ENCODE measurements at places on chromosomes 12 and 14.

DNA sequence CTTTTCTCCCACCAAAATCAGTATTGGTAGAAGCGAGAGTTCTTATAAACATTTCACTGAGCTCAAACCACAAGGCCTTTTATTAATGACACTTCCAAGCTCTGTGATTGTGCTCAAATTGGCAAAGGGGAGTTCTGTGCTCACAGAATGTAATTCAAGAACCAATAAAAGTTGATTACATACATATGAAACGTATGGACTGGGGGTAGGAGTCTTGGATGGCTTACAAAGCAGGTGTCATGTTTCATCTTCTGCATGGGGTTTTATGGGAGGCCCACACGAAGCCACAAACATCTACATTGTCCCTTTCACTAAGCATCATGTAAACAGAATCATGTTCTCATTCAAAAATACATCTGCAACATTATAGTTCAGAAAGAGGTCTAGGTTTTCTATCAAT is 828.3 kb downstream of the VRK1 start:
- H3K4me3 ChIP-seq = no peak overlapping the region
- no peaks in the 10 kb centered on the region for H3K36me3 ChIP-seq
- H3K27me3 ChIP-seq = no peaks in the 10 kb centered on the region
- no peak overlapping the region for H3K27ac ChIP-seq

DNA sequence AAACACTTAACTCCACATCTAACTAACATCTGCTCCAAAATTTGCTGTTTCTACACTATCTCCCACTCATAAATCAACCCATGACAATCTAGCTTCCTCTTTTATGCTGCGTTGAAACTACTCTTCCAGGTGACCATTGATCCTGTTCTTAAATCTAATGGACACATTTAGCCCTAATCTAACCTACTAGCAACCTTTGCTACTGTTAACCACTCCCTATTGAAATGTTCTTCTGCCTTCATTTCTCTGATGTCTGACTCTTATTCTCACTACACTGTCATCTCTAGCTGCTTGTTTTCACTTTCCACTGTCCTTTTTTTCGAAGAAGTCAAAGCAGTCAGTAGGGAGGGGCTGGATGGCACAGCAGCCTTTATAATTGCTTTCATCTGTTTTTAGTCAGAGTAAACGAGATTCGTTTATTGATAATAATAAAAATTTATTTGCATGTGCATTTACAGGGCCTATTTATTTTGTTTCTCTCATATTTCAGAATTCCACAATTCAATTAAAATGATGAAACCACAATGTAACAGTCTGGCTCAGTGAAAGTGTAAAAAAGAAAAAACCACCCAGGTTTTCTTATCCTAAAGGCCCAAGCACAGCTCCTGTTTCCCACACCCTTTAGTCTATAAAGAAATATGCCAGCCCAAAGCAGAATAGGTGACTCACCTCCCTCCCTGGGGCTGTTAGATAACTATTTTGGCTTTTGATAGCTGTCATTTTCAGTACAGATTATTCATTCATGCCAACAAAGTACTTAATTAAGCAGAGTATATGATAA is 44.9 kb downstream of the ATP2B1 start:
- H3K4me1 ChIP-seq = peaks cover 52% of the 10 kb centered on the region
- H3K4me3 ChIP-seq = peak overlapping the region; percentile 61
- no peaks in the 10 kb centered on the region for H3K27me3 ChIP-seq
- H3K36me3 ChIP-seq = peaks cover 2% of the 10 kb centered on the region

- H3K27me3 ChIP-seq = no peaks in the 10 kb centered on the region
- no peak overlapping the region for H3K27ac ChIP-seq
- H3K4me1 ChIP-seq = no peaks in the 10 kb centered on the region
- no peak for DNase-seq
Observed at GRCh38 chr14:65356327-65356836, 56.1 kb upstream of the FUT8 start.

GRCh38 chr14:89425931-89426330 is 8.9 kb upstream of the FOXN3 start:
- no peaks in the 10 kb centered on the region for H3K36me3 ChIP-seq
- H3K4me1 ChIP-seq = peaks cover 28% of the 10 kb centered on the region
- no peaks in the 10 kb centered on the region for H3K27me3 ChIP-seq
- DNase-seq = no peak

DNA sequence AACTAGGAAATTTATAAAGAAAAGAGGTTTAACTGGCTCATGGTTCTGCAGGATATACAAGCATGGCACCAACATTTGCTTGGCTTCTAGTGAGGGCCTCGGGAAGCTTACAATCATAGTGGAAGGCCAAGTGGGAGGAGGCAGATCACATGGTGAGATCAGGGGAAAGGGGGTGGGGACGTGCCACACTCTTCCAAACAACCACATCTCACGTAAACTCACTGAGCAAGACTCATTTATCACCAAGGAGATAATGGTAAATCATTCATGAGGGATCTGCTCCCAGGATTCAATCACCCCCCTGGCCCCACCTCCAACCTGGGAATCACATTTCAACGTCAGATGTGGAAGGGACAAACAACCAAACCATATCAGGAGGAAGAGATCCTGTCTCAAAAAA is 35.8 kb downstream of the NUMB start:
- no peak for DNase-seq
- no peaks in the 10 kb centered on the region for H3K4me1 ChIP-seq
- H3K27ac ChIP-seq = no peak overlapping the region

DNA sequence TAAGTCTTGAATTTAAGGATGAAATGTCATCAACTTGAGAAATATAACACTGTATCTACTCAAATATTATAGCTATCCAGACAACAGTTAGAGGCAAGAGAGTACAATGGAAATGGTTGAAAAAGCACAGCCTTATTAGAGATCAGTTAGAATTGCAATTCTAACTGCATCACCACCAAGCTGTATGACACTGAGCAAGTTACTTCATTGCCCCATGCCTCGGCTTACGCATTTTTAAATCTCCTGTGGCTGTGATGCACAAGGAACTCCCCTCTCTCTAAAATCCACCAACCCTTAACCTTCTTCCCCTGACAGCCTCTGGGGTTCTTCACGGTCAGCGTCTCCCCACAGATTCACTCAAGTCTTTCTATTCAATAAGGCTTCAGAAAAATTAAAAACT is 75.1 kb downstream of the MED13L start:
- no peak for DNase-seq
- H3K27me3 ChIP-seq = no peaks in the 10 kb centered on the region
- no peak overlapping the region for H3K4me3 ChIP-seq
- H3K36me3 ChIP-seq = no peaks in the 10 kb centered on the region
- no peaks in the 10 kb centered on the region for H3K4me1 ChIP-seq

GRCh38 chr14:71482671-71483070 is 449.6 kb upstream of the RGS6 start:
- H3K4me3 ChIP-seq = no peak overlapping the region
- peaks cover 4% of the 10 kb centered on the region for H3K36me3 ChIP-seq
- H3K4me1 ChIP-seq = peaks cover 4% of the 10 kb centered on the region
- no peak overlapping the region for H3K27ac ChIP-seq

DNA sequence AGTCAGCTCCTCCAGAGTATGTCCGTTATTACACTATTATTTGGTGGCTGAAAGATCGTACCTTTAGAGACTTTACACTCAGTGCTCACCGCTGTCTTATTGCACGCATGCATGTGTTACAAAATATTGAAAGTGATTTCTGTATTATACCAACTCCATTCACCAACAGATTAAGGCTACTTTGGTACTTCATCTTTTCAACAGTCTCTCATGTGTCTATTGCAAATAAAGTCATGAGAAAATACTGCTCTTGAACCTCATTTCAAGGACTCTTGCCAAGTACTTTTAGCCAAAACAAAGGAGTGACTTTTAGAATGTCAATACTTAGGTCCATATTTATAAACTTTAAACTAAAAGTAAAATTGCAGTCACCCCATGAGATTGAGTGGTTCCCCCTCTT is 503.6 kb downstream of the TMEM121 start:
- H3K4me3 ChIP-seq = no peak overlapping the region
- H3K27ac ChIP-seq = no peak overlapping the region
- H3K4me1 ChIP-seq = peaks cover 8% of the 10 kb centered on the region
- peaks cover 4% of the 10 kb centered on the region for H3K27me3 ChIP-seq
- DNase-seq = no peak

- no peak for DNase-seq
- H3K4me1 ChIP-seq = no peaks in the 10 kb centered on the region
- no peak overlapping the region for H3K27ac ChIP-seq
- H3K36me3 ChIP-seq = no peaks in the 10 kb centered on the region
- H3K27me3 ChIP-seq = no peaks in the 10 kb centered on the region
Observed at GRCh38 chr14:52244997-52245396, 22.5 kb upstream of the PTGDR start.

DNA sequence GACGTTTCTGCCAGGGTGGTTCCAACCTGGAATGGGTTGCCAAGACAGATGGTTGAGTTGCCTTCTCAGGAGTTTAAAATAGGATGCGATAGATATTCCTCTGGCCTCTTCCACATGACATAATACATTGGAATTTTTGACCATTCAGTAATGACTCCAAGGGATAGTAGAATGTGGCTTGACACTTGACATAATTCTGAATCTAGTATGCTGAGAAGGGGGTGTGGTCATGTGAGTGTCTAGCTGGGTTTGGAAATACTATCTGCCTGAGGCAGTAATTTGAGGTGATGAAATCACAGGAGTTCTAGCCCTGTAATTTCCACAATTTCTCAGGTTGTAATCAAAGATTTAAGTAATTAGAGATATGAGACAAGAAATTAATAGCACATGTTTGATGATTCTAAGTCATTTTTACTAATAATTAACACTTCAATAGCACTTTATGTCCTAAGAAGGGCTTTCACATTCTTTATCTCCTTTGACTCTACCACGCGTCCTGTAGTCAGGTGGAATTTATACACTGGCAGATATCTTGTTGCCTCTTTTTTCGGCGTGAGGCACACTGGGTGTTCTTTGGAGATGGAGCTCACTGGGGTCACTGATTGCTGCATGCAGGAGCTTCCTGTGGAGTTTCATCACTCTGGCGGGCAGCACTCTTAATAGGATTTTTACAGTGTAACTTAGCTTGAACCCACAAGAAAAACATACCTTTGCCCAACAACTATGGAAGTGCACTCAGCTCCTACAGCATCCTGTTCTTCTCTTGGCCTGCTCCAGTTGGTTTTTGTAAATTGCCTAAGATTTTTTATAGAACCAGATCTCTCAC is 3.2 kb upstream of the AMIGO2 start:
- H3K36me3 ChIP-seq = no peaks in the 10 kb centered on the region
- no peak for DNase-seq
- peaks cover 64% of the 10 kb centered on the region for H3K4me1 ChIP-seq
- H3K27me3 ChIP-seq = no peaks in the 10 kb centered on the region
- peak overlapping the region; percentile 89 for H3K4me3 ChIP-seq
